AG04449 (cell line): ENCODE measurements at places on chromosomes 12 and 14.

DNA sequence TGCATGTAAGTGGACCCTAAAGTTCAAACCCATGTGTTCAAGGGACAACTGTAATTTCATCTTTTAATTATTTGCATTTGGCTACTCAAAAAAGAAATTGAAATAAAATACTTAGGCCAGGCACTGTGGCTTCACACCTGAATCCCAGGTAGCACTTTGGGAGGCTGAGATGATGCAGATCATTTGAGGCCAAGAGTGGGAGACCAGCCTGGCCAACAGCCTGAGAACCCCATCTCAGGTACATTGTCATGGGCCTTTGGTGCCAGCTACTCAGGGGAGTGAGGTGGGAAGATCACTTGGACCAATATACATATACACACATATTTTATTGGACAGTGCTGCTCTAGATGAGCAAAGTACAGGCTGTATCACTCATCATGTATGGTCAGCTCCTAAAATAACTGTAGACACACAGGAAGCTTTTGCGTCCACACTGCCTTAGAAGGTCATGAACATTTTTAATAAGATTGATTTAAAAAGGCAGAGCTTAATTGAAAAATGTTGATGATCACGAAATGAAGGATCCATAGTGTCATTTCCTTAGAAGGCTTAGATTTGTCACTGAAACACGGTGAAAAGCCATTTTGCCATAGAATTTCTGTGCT, 2.5 kb upstream of the ZCCHC8 start:
- no peak for DNase-seq

- DNase-seq: no peak
Measured at GRCh38 chr14:74255281-74255680, 16.0 kb downstream of the VSX2 start.

DNA sequence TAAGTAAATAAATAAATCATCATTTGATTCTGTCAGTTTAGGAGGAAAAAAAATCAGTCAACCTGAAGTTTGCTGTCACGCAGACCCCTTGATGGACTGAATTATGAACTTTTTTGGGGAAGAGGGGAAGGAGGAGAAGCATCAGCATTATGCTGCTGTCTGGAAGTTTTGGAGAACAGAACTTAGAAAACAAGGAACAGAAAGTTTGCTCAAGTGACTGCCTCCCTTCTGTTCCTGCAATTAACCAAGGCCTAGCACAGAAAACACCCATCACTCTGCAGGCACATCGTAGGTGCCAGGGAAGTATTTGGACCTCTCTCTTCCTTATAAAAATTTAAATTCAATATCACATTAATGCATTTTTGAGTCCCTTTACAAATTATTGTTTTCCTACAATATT, 283.8 kb downstream of the VRK1 start:
- no peak for DNase-seq

GRCh38 chr14:37325332-37325731, 127.6 kb downstream of the MIPOL1 start:
- DNase-seq: no peak

- DNase-seq: no peak
Measured at GRCh38 chr12:6088921-6089747, 35.3 kb downstream of the VWF start.

- DNase-seq: no peak
Measured at GRCh38 chr14:101409006-101409543, 152.2 kb upstream of the DIO3 start.
